Inflammatory macrophage treated with lipopolysaccharide for 1 hour (primary cell): ENCODE measurements at places on chromosomes 7 and 10.

- no peak for DNase-seq
Measured at GRCh38 chr10:129608653-129609052, 141.6 kb downstream of the MGMT start.

DNA sequence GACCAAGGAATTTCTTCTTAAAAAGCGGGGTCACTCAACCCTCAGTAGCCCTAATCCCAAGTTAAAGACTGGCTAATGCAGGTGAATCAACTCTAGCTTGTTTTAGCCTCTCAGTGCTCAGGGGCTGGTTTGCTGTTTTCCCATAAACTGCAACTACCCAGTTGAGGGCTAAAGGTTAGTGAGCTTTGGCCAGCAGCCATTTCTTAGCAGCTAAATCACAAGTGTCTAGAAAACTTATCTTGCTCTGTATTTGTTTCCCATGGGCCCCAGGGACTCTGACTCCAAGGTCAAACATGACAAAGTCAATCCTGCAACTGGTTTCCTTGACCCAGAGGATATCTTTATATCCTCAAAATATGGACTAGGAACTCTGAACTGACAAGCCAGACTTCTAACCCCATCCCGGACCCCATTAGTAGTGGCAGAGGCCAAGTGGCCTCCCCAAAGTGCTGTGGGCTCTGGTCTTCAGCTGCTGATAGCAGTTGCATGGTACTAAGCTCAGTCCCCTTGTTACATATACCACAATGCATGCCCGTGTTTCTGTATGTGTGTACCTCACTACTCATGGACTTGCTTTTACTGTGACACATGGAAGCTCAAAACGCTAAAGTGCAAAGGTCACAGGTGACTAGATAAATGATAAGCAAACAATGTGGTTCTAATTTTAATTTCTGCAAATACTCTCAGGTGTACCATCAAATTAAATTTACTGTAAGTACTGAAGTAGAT lies 793.0 kb upstream of the IGFBP3 start:
- DNase-seq: no peak

DNA sequence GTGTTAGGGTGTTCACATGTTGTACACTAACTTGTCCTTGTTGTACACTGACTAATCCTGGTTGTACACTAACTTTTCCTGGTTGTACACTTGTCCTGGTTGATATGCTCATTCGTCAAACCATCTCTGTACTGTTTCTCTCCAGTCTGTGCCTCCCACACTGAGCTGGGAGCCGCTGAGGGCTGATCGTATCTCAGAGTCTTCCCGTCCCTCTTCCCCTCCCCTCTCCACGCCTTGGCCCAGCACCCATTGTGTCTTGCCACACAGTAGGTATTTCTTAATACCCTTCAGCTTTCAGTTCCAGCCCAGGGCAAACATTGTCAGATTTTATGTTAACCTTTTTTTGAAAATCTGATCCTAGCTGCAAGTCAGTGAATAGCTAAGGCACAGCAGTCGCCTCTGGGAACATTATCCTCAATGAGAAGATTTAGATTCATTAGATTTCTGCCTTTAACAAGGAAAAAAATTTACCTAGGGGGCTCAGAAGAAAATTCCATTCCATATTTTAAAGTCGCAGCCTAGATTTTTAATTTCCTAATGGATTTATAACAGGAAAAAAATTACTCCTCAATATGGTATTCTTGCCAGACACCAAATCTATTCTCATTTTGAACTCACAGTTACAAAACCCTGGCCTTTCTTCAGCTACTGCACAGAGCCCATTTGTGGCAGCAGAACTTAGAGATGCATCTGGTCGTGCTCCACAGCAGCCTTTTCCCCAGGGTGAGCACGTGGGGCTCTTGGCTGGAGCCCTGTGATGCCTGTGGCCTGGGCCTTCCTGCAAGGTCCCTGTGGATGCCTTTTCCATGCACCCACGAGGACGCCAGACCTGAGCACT lies 33.0 kb upstream of the CHST15 start:
- peak; percentile 75 for DNase-seq

- DNase-seq: peak; percentile 96
Measured at GRCh38 chr7:104960741-104961448, 53.1 kb upstream of the KMT2E start.

DNA sequence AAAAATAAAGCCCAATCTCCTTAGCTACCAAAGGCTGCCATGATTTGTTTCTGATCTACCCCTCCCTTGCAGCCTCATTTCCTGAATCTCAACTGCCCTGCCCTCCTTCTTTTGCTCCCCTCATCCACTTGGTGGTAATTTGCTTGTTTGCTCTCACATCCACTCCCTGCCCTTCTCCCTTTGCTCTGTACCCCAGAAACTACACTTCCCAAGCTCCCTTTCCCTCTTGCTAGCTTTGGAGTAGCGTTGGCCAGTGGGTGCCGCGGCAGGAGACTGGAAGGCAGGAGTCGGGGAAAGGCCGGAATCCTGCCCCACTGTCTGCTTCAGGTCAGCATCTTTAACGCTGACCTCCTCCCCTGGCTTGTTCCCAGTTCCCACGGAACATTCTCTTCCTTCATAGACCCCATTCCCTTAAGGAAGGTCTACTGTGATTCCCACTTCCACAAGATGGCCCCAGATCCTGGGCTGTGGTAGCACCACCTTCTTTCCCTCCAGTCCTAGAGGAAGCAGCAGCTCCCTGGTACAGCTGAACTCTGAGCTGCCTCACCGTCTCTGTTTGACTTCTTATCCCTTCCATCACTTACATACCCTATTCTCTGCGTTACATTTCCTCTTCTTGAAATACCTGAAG lies 79.1 kb downstream of the PIK3CG start:
- no peak for DNase-seq

GRCh38 chr7:74587435-74588126 lies 69.9 kb upstream of the GTF2I start:
- DNase-seq: no peak

- no peak for DNase-seq
Measured at GRCh38 chr7:151493083-151493482, 26.6 kb downstream of the RHEB start.

DNA sequence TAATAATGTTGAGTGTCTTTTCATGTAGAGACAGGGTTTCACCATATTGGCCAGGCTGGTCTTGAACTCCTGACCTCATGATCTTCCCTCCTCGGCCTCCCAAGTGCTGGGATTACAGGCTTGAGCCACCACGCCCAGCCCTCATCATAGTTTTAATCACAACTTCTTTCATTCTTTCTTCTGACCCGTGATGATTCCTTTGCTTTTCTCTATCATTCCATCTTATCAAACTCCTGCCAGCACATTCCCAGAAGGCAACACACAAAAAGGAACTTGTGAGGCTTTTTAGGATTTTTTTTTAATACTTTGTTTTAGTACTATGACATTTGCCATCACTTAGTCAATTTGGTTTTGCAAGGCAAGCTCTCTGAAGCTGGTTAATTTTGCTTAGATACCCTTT lies 77.5 kb upstream of the MEOX2 start:
- no peak for DNase-seq
